Naive thymus-derived CD8-positive, alpha-beta T cell (primary cell): ENCODE measurements at places on chromosomes 13 and 19. TPM values are rescaled to one million over a fixed set of nuclear protein-coding genes. Genes with fewer than 3 reads are reported as not detected.

Gene FXYD1
- 1.1 TPM for total RNA-seq

Gene IQCN
- total RNA-seq, result 8.4 TPM

Gene UQCRFS1
- 23.7 TPM for total RNA-seq

Gene CRX
- not detected for total RNA-seq

Gene GJB2
- not detected for total RNA-seq

Gene NDUFA13
- total RNA-seq, result 180 TPM

Gene GNG7
- total RNA-seq, result 8.5 TPM

Gene CCDC8
- not detected for total RNA-seq

Gene C1QTNF9B
- total RNA-seq, result not detected

Gene FGF14
- total RNA-seq, result not detected

Gene DPF1
- not detected for total RNA-seq

Gene ZNF177
- 3.5 TPM for total RNA-seq
